ENCODE measurements at places on chromosomes 3 and 15.

DNA sequence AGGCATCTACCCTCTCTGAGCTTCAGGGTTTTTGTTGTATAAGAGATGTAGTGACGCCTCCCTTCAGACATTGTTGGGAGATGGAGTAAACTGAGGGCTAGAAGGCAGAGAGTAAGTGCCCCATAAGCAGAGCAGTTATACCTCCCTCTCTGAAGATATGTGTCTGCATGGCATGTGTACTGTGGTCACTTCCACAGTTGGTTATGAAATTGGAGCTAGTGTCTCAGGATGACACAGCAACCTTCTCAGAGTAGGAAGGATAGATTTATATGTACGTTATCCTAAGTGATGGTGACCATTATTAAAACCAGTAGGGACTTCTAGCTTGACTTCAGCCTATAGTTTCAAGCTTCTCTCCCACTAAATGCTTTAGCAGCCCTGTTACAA is 17.9 kb downstream of the PXK start:
- DNase-seq = no peak

- DNase-seq = no peak
These were observed 16.7 kb downstream of the TPRG1 start for GRCh38 chr3:189188466-189188865.

- DNase-seq = no peak
These were observed 51.8 kb upstream of the NEDD4 start for GRCh38 chr15:56045068-56045748.

- no peak for DNase-seq
These were observed 453 bp downstream of the ZDHHC23 start for GRCh38 chr3:113948015-113948917.

DNA sequence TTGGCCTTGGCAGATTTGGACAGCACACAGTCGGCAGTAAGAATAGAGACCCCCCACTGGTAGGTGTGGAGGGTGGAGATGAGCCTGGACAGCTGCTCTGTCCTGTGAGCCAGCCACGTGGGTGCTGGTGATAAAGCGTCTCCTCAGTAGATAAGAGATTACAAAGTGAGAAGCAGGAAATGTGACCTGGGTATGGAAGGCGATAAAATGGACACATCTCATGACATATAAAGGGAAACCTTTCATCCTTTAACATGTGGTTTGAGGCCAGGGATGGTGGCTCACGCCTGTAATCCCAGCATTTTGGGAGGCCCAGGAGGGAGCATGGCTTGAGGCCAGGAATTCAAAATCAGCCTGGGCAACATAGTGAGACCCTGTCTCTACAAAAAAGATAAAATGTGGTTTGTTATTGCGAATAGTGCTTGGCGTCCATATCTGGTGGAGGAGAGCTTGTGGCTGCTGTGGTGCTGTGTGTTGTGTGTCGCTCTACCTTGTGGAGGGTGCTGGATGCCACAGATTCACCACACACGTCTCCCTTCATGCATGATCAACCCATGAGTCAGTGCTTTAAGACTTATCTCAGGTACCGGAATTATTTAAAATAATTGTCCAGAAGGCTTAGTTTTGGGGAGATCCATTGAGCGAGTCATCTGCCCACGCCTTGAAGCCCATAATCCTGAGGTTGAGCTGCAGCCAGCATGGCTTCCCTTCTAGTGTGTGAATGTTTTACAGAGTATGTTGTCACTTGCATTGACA is 157.0 kb downstream of the GABRG3 start:
- no peak for DNase-seq

GRCh38 chr3:82038556-82038955 is 277.1 kb upstream of the GBE1 start:
- no peak for DNase-seq

GRCh38 chr3:188752850-188753249 is 418.9 kb upstream of the TPRG1 start:
- DNase-seq = no peak
